ENCODE measurements at places on chromosomes 12 and 14. TPM values are rescaled to one million over a fixed set of nuclear protein-coding genes. Genes with fewer than 3 reads are reported as not detected.

The IKZF4 gene
- 2.9 TPM for total RNA-seq

The KCNH3 gene
- total RNA-seq: 1.3 TPM

The SMOC1 gene
- 5.7 TPM for total RNA-seq

The GYS2 gene
- total RNA-seq: 11.4 TPM

The SLC2A14 gene
- not detected for total RNA-seq

The ACSM4 gene
- not detected for total RNA-seq

The ADSS1 gene
- total RNA-seq: 6.9 TPM

- no peak for DNase-seq
- no peaks in the 10 kb centered on the region for H3K27me3 ChIP-seq
- H3K36me3 ChIP-seq: no peaks in the 10 kb centered on the region
- peak overlapping the region; percentile 91 for H3K4me3 ChIP-seq
- H3K27ac ChIP-seq: peak overlapping the region; percentile 99
Measured at GRCh38 chr12:51216642-51217041, 1.2 kb downstream of the POU6F1 start.

- no peak overlapping the region for H3K4me3 ChIP-seq
- no peak overlapping the region for H3K27ac ChIP-seq
- H3K36me3 ChIP-seq: no peaks in the 10 kb centered on the region
- H3K4me1 ChIP-seq: no peaks in the 10 kb centered on the region
- no peak for DNase-seq
Measured at GRCh38 chr12:112340230-112340629, 42.0 kb downstream of the HECTD4 start.

- no peak for DNase-seq
- no peaks in the 10 kb centered on the region for H3K27me3 ChIP-seq
- no peaks in the 10 kb centered on the region for H3K4me1 ChIP-seq
- no peak overlapping the region for H3K27ac ChIP-seq
Measured at GRCh38 chr12:28793581-28794151, 355.4 kb upstream of the FAR2 start.

DNA sequence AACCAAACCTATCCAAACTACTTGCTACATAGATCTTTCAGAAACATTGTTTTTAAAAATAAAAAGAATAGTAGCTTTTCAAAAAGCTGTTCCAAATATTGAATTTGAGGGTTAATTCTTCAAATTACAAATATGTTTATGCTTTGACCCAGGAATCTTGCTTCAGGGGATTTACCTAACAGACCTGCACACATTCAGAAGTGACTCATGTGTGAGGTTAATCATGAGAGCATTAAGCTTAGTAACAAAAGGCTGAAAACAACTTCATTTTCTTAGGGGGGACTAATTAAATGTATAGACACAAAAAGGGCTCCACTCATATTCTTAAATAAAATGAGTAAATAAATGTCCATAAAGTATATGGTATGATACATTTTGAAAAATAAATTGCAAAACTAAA, 672.4 kb upstream of the FLRT2 start:
- no peak for DNase-seq
- H3K27me3 ChIP-seq: no peaks in the 10 kb centered on the region
- no peaks in the 10 kb centered on the region for H3K4me1 ChIP-seq
- no peak overlapping the region for H3K4me3 ChIP-seq

DNA sequence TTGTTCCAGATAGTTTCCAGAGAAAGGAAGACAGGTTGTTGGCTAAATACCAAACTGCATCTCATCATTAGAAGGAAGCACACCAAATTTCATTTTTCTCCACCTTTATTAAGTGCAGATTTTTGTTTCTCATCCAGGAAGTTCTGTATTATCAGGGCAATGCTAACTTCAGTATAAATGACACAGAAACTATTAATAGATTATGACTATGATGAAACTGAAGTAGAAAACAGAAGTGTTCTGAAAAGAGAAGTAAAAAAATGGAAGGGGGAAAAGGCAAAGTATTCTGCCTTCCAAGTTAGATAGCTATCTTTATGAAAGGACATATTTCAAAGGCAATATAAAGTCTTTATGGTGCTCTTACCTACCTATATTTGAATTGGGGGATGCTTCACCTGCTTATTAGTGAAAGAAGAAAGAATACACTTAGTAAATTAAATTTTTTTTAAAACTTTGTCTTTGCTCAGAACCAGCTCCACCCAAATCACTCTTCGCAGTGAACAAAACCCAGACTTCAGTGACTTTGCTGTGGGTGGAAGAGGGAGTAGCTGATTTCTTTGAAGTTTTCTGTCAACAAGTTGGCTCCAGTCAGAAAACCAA, 223.9 kb downstream of the PTPRO start:
- H3K4me1 ChIP-seq: no peaks in the 10 kb centered on the region
- H3K4me3 ChIP-seq: no peak overlapping the region
- H3K36me3 ChIP-seq: no peaks in the 10 kb centered on the region
- DNase-seq: no peak
- no peak overlapping the region for H3K27ac ChIP-seq

GRCh38 chr14:52701223-52701622, 5.8 kb upstream of the PSMC6 start:
- H3K4me1 ChIP-seq: no peaks in the 10 kb centered on the region
- DNase-seq: no peak
- peak overlapping the region; percentile 78 for H3K27ac ChIP-seq
- no peak overlapping the region for H3K4me3 ChIP-seq

DNA sequence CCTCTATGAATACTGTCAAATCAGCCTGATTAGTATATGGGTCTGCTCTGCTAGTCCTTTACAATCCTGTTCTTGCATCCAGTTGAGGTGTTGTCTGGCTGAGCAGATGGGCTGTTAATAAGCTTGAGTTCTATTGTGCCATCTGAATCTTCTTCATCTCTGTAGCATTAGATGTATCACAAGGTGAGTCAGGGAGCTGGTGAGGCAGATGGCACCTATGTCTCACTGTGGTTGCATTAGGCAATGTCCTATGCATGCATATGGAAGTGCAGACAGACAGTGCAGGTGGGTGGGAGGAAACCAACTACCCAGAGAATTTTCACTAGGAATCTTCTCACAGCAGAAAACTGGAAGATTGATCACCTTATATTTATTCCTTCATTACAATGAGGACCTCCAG, 165.7 kb upstream of the STXBP6 start:
- no peak overlapping the region for H3K27ac ChIP-seq
- no peaks in the 10 kb centered on the region for H3K27me3 ChIP-seq
- H3K4me3 ChIP-seq: no peak overlapping the region
- DNase-seq: no peak
- H3K36me3 ChIP-seq: no peaks in the 10 kb centered on the region

DNA sequence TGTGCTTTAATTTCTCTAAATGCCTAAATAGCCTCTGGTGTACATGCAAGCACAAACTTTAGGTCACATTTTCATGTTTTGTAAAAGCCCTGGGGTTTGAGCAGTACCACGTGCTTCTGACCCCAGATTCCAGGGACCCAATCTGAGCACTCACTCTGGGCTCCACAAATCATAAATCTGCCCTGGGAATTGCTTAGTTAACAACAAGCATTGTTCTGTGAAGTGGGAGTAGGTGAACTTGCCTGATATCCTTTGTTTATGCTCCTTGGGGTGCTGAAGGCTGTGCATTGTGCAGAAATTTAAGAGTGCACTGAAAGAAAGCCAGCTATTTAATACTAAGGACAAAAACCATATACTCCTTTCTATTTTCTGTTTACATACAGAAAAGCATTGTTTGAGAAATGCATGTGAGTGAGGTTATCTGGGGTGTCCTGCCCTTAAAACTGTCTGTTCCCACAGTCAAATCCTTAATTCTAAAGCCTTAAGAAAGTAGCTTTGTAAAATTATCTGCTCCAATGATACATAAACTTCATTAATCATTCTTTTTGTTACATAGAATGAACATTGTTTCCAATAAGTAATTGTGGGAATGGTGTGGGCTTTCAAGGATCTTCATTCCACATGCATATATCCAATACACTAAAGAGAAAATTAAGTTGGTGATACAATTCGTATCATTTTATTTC, 258.6 kb upstream of the NPAS3 start:
- no peak overlapping the region for H3K27ac ChIP-seq
- DNase-seq: no peak
- no peaks in the 10 kb centered on the region for H3K36me3 ChIP-seq
- H3K27me3 ChIP-seq: no peaks in the 10 kb centered on the region
- H3K4me1 ChIP-seq: no peaks in the 10 kb centered on the region
- no peak overlapping the region for H3K4me3 ChIP-seq

DNA sequence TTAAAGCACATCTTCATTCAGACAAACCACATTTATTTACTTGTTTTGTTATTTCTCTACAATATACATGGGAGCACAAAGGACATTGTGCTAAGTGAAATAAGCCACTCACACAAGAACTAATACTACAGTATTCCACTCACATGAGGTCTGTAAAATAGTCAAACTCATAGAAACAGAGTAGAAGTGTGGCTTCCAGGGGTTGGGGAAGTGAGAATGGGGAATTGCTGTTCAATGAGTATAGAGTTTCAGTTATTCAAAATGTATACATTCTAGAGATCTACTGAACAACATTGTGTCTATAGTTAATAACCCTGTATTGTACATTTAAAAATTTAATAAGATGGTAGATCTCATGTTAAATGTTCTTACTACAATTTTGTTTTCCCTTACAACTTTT, 88.8 kb downstream of the ATXN7L3B start:
- H3K4me3 ChIP-seq: no peak overlapping the region
- H3K36me3 ChIP-seq: no peaks in the 10 kb centered on the region
- H3K27me3 ChIP-seq: no peaks in the 10 kb centered on the region
- H3K4me1 ChIP-seq: no peaks in the 10 kb centered on the region
- no peak overlapping the region for H3K27ac ChIP-seq

GRCh38 chr14:67426161-67426560, 14.2 kb upstream of the PLEK2 start:
- no peak overlapping the region for H3K4me3 ChIP-seq
- no peak for DNase-seq
- H3K27ac ChIP-seq: no peak overlapping the region
- no peaks in the 10 kb centered on the region for H3K27me3 ChIP-seq
- no peaks in the 10 kb centered on the region for H3K36me3 ChIP-seq

DNA sequence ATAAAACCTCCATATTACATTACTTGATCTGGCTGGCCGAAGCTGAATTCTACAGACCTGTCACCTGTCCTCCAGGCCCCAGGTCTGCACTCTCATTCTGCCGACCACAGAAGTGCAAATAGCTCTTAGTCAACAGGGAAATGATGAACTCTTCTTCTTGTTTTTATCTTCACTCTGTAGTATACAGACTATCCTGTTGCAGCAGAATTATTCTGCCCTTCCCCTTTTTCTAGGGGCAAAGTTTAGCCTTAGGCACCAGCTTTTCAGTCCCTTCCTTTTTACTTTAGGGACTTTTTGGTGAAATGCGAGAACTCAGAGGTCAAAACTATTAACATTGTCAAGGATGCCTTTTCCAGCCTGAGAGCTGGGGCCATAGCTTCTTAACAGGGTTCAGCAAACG, 229.6 kb upstream of the EGLN3 start:
- no peaks in the 10 kb centered on the region for H3K36me3 ChIP-seq
- no peak overlapping the region for H3K4me3 ChIP-seq
- no peak overlapping the region for H3K27ac ChIP-seq
- no peaks in the 10 kb centered on the region for H3K27me3 ChIP-seq
- H3K4me1 ChIP-seq: no peaks in the 10 kb centered on the region
- DNase-seq: peak; percentile 60

- H3K27me3 ChIP-seq: no peaks in the 10 kb centered on the region
- DNase-seq: no peak
- no peaks in the 10 kb centered on the region for H3K36me3 ChIP-seq
Measured at GRCh38 chr14:104771918-104772706, 19.2 kb downstream of the SIVA1 start.

DNA sequence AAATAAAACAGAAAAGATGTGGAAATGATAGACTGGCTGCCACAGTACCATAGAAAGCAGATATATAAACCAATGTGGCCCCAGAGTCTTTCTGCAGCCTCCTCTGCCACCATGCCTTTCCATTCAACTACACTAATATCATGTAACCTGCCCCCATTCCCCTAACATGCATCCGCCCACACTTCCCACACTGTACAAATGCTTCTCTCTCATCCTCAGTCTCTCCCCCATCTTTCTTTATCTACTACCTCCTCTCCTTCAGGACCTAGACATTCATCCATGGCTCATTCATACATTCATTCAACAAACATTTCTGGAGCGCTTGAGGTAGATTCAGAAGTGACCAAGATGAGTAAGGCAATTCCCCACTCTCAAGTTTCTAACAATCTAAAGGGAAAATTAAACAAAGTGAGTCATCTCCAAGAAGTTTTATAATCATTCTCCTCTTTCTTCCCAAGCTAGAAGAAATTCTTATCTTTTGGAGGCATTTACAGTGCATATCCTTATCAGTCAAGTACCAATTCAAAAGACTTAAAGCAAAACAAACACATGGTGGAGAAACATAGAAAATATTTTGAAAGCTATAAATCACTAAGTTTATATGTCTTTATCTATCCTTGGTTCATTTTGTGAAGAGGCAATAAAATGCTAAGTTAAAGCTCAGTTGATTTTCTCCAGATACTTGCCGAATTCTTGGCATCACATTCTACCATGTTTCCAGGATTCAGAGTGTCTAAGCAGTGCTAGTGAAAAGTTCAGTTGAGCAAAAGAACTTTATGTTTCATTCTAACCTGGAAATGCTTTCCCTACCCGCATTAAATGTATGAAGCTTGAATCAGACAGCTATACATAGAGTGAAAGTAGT, 70.5 kb upstream of the FRMD6 start:
- no peaks in the 10 kb centered on the region for H3K4me1 ChIP-seq
- H3K27ac ChIP-seq: no peak overlapping the region
- no peak for DNase-seq

DNA sequence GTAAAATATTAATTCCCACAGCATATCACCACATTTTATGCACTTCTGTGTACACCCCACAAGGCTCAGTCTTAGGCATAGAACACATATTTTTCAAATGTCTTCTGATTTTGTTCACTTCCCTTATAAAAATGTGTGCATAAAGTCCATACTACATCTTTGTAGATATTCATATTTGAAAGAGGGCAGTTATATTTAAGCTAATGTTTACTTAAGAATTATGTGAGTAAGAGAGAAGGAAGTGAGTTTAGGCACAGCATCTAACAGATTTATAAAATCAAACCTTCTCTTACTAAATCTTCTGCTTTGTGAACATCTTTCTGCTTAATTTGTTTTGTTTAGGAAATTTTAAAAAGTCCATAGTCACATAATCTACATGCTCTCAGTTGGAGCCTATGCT, 648.1 kb downstream of the FSCB start:
- no peaks in the 10 kb centered on the region for H3K27me3 ChIP-seq
- no peaks in the 10 kb centered on the region for H3K4me1 ChIP-seq
- no peak overlapping the region for H3K27ac ChIP-seq
- no peak overlapping the region for H3K4me3 ChIP-seq

DNA sequence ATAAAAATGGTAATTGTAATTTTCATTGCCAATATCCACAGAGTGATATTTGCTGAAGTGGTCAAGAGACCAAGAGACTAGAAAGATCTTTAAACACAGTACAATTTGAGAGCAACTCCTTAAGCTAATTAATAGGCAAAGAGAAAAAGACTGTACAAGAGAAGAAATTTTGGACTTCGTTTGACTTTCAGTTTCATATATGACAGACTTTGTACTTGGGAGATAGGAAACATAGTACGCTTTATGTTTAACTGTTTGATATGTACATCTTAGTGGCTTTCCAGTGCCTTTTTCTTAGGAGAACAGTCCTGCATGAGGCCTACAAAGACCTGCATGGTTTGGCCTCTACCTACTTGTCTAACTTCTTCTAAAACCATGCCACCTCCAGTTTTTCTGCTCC, 1118.1 kb downstream of the TRHDE start:
- DNase-seq: no peak
- no peak overlapping the region for H3K27ac ChIP-seq
- no peaks in the 10 kb centered on the region for H3K4me1 ChIP-seq
- H3K36me3 ChIP-seq: no peaks in the 10 kb centered on the region
- H3K27me3 ChIP-seq: no peaks in the 10 kb centered on the region
- H3K4me3 ChIP-seq: no peak overlapping the region

- no peak overlapping the region for H3K4me3 ChIP-seq
- no peak for DNase-seq
- no peaks in the 10 kb centered on the region for H3K36me3 ChIP-seq
- H3K4me1 ChIP-seq: no peaks in the 10 kb centered on the region
- H3K27me3 ChIP-seq: no peaks in the 10 kb centered on the region
- H3K27ac ChIP-seq: no peak overlapping the region
Measured at GRCh38 chr12:51374361-51374760, 16.8 kb downstream of the GALNT6 start.

Data from breast epithelium (tissue), 4 donors.